ENCODE measurements at places on chromosomes 6 and 20.

DNA sequence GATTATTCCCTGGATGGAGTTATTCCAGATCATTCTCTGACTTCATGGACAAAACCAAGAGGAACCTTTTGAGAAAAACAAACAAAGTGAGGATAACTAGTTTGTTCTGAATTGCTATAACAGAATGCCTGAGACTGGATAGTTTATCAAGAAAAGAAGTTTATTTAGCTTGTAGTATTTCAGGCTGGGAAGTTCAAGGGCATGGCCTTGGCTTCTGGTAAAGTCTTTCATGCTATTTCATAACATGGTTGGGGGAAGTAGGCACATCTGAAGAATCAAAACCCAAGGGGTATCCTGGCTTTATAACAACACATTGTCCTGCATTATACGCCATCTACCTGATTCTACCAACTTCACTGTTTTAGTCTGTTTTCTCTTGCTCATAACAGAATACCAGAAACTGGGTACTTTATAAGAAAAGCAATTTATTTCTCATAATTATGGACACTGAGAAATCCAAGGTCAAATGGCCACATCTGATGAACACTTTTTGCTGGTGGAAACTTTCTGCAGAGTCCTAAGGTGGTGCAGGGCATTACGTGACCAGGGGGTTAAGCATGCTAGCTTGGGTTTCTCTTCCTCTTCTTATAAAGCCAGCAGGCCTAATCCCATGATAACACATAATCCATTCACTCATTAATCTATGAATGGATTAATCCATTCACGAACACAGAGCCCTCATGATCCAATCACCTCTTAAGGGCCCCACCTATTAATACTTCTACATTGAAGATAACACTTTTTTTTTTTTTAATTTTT, 186.1 kb upstream of the PRSS16 start:
- DNase-seq, result no peak

DNA sequence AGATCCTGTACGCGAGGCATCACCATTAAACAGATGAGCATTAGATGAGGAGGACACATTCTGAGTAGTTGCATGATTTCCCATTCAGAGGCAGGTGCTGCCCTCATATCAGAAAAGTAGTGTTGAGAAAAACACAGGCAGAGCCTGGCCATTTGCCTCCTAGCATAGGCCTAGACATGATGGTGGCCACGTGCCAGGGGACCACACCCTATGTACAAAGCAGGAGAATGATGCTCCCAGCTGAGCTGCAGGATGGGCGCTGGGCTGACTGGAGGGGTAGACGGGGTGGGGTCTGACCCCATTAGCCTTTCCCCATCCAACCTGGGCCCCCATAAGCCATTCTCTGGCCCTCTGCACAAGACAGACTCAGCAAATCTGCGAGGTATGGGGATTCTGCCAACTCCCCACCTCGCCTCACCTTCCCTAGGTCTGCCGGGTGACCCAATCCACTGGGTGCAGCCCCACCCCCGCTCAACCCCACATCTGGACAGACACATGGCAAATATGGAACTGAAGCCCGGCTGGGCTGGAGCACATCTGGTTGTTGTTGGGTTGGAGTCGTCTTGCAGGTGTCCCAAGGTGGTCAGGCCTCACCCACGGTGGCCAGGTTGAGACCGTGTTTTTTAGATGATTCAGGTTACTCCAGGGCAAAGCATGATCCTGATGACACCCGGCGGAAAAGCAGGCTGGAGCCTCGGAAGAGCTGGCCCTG, 13.9 kb downstream of the PI16 start:
- DNase-seq, result no peak

GRCh38 chr6:27687154-27688013, 214.5 kb upstream of the ZNF184 start:
- DNase-seq, result peak; percentile 81

DNA sequence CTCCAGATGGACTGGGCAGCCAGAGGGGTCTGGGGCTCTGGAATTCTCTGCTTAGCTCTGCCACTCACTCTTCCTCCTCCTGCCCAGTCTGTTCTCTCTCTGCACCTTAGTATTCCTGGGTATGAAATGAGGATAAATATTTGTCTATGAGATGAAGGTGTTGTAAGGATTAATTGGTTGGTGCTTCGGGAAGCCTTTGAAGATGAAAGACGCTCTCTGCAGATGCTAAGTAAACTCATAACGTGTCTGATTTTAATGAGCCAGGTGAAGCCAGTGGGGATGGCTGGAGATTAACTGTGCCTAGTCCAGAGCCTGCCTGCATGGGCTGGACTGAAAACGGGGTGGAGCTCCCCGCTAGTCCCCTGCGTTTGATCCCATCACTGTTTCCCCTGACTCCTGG, 23.1 kb upstream of the TCP11 start:
- no peak for DNase-seq

DNA sequence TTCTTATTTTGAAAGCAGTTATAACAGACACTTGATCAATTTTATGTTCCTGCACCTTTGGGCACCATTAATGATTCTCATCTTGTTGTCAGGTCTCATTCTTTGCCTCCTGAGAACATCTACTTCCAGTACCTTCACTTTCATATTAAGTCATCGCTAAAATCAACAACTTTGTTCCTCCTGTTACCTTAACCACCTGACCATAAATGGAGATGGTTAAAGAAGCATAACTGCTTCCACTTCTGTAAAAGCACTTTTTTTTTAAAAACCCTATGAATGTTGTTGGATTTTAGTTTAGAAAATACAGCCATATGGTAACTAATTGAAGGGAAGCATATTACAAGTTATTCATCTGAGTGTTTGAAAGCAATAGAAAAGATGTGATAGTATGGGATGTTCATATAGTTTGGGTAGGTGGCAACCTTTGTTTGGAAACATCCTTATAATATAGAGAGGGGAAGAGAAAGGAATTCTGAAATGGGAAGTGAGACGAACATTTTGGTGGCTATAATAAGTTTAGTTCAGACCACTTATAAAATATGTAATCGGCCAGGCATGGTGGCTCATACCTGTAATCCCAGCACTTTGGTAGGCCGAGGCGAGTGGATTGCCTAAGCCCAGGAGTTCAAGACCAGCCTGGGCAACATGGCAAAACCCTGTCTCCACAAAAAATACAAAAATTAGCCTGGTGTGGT, 53.9 kb downstream of the AFG1L start:
- DNase-seq, result no peak

DNA sequence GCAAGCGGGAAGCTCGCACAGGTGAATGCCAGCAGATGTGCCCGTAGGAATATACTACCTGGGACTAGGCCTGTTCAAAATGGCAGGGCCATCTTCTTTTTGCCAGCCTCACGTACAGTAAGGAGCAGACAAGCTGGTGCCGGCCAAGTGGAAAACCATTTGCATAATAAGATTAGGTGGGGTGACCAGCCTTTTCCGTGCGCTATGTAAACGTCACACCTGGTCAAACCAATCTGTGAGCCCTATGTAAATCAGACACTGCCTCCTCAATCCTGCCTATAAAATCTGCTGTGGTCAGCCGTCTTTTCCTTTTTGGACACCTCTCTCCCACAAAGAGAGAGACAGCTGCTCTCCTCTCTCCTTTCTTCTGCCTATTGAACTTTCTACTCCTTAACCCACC, 60.8 kb upstream of the TMEM30A start:
- DNase-seq, result no peak

- DNase-seq, result no peak
Observed at GRCh38 chr20:39142407-39143096, 180.4 kb downstream of the DHX35 start.

GRCh38 chr20:51139891-51140290, 117.0 kb upstream of the KCNG1 start:
- DNase-seq, result no peak

DNA sequence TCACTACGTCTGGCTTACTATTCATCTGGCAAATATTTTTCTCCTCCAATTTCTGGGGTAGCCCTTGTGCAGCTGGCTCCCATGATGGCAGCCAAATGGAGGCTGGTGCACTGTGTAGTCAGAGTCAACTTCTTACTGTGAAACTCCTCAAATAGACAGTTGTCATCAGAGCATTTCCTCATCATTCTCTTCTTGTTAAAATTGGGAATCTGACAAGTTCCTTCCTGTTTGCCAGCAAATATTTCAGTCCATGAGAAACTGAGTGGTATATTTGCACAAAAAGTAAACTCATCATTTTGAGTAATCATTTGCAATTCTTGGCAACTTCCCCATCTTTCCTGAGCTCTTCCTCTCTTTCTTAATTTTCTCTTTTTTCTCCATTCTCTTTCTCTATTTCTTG, 394.9 kb upstream of the RGS17 start:
- DNase-seq, result no peak

DNA sequence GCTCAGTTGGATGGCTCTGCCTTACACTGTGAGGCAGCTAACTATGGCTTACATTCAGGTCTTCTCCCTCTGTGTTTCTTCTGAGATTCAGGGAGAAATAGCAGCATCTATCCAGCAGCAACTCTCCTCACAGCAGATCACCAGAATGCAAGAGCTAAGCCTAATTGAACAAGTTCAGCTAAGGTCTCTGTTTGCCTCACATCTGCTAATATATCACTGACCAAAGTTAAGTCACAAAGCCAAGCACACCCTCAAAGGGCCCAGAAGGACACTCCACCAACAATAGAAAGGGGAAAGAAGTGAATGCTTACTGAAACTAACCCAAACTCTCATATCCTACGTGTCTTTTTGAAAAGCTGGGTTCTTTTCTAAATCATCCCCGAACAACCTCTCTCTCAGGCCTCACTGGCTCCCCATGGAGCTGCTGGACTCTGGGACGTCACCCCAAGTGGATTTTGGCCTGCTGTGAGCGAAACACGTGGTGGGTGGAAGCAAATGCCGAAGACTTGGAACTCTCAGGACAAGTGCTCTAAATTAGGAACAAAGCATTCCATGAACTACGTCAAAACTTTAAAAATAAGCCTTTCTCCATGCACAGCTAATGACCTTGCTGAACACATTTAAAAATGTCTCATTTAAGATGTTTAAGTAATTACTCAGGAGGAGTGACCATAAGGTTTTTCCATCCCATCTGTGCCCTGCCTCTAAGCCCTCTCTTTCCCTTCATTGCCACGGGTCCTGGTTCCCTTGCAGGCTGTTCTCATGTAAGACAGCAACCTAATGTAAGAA, 167.5 kb upstream of the PLCB4 start:
- DNase-seq, result no peak

GRCh38 chr20:49786196-49786595, 26.4 kb upstream of the SLC9A8 start:
- no peak for DNase-seq

DNA sequence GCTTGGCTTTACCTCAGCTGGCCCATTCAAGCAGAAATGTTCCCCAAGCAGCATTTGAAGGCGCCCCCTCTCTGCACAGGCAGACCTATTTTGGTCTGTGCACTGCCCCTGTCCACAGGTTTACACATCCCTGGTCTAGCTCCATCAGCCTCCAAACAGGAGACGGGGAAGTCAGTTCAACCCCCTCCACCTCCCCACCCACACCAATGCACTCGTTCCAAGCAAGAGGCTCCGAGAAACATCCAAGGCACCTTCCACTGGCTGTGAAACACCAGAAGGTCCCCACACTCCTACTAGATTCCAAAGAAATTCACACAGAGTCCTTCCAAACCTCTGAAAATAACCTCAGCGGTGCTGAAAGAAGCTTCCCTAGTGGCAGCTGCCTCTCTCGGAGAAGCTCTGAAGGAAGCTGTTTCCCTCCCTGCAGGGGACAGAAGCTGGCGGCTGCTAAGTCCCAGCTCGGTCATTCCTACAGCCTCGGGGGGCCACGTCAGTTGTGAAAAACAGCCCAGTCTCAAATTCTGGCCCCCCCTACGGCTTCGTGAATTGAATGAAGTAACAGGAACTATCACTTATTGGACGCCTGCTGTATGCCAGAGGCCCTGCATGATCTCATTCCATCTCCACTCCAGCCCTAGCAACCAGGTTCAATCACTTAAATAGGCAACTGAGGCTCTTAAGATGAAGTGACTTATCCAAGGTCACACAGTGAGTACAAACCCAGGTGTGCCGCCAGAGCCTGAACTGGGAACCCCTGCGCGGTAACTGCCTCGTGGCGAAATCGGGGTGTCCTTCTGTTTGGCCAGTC, 815 bp downstream of the SPATA2 start:
- no peak for DNase-seq

DNA sequence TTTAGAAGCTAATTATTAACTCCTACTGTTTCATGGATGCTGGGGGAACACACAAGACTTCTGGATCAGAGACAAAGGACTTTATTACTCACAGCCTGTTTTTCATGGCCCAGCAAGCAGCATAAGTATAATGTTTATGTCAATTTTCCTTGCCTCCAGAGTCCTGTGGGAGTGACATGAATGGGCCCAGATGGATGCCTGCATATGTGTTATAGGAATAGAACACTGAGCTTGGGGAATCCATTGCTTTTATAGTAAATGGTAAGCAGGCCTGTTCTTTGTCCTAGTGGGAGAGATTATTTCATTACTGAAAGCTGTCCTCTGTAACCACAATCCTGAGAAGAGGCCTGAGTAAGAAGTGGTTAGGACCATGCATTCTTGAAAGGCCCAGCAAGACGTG, 25.6 kb downstream of the BLTP3A start:
- DNase-seq, result no peak

GRCh38 chr6:90484903-90485302, 102.0 kb downstream of the MAP3K7 start:
- DNase-seq, result no peak

GRCh38 chr6:34235307-34236130, 1.2 kb upstream of the HMGA1 start:
- DNase-seq, result no peak

- DNase-seq, result no peak
Observed at GRCh38 chr6:156851454-156851921, 74.3 kb downstream of the ARID1B start.

GRCh38 chr6:32154514-32155161, 697 bp downstream of the PPT2 start:
- DNase-seq, result peak; percentile 52

DNA sequence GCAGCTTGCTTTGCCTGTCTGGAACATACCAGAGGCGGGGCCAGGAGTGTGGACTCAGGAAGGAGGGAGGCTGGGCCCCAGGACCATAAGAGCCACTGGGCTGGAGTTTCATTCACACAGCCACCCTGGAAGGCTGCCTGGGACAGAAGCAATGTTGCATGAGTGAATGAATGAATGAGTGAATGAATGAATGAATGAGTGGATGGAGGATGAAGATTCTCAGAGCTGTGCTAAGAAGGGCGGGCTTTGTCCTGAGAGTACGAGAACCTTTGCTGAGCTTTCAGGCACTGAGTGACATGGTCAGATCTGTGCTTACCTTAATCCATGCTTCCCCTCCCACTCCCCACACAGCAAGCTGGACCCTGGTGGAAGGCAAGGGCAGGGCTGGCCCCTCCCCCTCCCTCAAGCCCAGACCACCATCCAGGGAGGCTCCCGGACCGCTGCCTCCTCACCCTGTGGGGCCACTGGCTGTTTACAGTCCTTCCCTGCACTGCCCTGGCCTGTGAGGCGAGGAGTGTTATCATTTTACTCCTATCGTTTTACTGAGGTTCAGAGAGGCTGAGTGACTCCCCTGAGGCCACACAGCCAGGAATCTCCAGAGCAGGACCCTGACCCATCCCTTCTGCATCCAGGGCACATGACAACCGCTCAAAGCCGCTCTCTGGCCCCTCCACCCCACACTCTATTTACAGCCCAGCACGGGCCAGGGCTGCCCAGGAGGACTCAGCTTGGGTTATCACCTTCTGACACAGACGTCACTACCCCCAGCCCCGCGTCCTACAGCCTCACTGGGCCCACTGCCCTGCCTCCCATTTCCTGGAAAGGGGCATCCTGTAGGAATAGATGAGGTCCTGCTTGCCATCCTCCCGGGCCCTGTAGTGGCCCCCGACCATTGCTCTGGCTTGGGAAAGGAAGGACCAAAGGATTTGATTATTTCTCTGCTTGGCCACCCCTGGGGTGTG, 269.7 kb downstream of the TAF4 start:
- DNase-seq, result no peak

GRCh38 chr20:53750827-53751619, 157.4 kb upstream of the ZNF217 start:
- DNase-seq, result peak; percentile 16

GRCh38 chr6:56820060-56820459, 134.8 kb upstream of the BEND6 start:
- no peak for DNase-seq
